ENCODE measurements at places on chromosomes 13 and 19.

DNA sequence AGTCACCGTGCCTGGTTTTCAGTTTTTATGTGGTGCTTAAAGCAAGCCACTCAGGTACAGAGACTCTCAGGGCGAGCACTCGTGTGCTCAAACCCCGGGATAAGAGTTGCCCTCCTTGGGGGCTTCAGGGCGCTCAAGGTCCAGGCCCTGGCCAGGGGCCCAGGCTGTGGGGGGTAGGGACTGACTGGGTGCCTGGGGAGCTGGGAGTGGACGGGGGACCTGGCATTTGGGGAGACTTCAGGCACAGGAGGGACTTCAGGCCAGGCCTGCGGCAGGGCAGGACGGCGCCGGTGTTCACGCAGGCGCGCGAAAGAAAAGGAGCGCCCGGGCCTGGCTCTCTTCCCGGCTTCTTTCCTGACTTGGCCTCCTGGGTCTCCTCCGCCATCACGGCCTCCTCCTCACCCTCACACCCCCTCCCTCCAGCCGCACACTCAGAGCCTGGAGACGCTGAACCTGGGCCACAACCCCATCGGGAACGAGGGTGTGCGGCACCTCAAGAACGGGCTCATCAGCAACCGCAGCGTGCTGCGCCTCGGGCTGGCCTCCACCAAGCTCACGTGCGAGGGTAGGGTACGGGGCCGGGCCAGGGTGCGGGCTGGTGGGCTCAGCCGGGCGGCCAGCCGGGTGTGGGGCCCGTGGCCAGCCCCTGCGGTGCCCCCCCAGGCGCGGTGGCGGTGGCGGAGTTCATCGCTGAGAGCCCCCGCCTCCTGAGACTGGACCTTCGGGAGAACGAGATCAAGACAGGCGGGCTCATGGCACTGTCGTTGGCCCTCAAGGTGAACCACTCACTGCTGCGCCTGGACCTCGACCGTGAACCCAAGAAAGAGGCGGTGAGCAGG is 16.1 kb downstream of the NKPD1 start:
- no peak for DNase-seq

DNA sequence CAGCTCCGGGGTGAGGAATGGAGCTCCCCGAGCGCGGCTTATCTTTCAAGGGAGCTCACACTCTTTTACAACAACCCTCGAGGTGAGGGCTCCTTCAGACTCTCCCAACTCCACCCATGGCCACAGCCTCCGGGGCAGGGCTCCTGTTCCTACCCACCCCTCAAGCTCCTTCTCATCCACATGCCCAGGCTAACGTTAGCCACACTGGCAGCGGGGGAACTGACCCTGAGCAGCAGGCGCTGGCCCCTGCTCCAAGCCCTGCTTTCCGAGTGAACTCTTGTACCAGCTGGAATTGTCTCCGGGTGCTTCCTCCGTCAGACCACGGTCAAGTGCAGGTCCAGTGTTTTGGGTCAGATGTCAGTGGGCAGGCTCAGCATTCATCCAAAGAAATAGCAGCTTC is 89.4 kb downstream of the ANKRD10 start:
- no peak for DNase-seq

DNA sequence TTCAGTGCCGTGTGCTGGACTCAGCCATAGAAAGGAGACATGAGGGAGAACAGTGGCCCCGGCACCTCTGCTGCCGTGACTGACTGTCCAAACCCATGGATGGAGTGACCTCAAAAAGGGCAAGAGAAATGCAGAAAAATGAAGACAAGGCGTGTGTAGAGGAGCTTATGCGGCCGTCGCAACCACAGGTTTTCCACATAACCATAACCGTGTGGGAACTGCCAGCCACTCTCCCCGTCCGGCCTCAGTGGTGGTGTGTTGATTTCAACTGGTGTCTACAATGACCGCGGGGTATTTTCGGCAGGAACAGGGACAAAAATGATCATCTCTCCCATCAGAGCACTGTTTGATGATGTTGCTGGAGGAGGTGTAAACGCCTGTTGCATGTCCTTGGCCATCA is 42.9 kb upstream of the F7 start:
- DNase-seq = no peak

DNA sequence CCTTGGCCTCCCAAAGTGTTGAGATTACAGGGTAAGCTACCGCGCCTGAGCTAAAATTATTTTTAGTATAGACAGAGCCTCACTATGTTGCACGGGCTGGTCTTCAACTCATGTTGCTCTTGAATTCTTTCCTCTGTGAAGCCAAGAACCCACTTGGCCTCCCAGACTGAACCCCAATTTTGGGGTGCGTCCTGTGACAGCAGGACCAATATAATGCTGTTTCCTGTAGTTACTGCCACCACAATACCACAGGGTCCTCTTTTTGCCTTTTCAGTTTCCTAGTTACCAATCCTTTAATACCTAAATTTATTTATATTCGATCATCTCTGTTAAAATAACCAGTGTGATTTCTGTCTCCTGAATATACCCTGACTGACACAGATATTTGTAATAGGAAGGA is 32.9 kb downstream of the TSKS start:
- DNase-seq = no peak

GRCh38 chr19:6590258-6590826 is 608 bp downstream of the CD70 start:
- no peak for DNase-seq

- DNase-seq = peak; percentile 76
Measured at GRCh38 chr13:73708393-73708985, 425.7 kb downstream of the KLF12 start.

DNA sequence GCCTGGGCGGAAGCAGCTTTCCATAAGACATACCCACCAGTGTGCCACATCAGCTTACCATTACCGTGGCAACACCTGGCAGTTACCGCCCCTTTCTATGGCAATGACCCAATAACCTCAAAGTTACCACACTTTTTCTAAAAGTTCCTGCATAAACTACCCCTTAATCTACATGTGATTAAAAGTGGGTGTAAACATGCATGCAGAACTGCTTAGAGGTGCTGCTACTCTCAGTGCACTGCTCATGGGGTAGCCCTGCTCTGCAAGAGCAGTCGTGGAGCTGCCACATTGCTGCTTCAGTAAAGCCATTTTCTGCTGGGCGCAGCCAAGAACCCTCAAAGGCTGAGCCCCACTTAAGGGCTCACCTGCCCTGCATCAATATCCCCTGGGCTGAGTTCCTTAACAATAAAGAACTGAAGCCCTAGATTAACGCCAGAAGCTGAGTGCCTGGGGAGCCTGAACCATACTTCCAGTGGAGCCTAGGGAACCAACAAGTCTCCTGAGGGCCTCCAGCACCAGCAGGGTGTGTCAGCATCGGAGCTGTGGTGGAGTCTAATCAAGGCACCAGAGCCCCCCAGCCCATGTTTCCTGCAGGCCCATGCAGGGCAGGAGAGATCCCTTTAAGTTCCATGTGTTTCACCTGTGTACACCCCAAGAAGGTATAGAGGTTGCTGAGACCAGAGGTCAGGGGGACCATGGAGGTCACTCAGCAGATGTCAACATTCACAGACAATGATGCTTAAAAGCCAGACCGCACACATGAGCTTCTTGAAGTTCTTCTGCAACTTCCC is 1198.1 kb downstream of the UQCRFS1 start:
- DNase-seq = no peak

GRCh38 chr19:47512183-47512947 is 2.5 kb downstream of the NAPA start:
- no peak for DNase-seq

DNA sequence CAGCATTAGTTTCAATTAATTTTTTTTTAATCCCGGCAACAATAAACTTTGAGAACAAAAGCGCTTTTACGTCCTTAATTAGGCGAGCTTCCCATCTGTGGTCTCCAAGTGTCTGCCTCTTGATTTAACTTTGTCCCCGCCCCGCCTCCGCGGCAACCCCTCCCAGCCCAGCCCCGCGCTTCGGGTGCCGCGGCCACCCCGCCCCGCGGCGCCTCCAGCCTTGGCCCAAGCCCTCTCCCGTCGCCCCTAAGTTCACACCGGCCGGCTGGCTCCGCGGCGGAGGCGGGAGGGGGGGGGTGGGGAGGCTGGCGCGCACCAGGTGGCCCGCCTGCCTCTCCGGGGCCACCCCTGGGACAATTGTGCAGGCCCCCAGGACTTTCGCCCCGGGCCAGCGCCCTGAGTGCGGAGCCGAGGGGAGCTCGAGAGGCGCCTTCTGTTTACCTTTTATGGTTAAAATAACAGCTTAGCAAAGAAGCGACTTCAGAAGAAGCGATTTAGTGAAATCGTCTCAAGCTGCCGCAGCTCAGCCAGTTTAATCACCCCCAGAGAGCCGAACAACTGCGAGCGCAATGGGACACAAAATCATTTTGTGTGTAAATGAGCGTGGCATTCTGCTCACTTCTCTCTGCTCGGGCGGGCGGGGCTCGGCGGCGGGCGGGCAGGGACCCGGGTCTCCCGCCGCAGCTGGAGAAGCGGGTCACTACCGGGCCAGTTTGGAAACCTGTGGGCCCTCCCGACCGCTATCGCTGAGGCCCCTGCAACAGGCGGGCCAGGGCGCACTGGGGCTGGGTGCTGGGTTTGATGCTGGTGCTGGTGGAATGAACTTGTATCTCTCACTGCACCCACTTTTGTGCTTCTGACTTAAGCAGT is 1.4 kb downstream of the KCTD15 start:
- DNase-seq = no peak

GRCh38 chr13:67175836-67176459 is 54.2 kb downstream of the PCDH9 start:
- DNase-seq = no peak

DNA sequence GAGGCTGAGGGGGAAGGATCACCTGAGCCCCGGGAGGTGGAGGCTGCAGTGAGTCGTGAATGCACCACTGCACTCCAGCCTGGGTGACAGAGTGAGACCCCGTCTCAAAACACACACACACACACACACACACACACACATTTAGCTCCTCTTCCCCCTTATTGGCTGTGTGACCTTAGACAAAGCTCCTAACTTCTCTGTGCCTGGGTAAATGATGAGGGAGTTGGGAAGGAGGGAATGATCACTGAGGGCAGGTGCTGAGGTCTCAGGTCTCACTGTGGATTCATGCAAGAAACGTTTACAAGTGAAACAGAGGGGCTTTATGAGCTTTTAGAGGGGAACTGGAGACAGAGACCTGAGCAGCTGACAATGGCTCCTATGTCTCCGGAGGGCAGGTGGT is 16.9 kb upstream of the BCL3 start:
- DNase-seq = no peak

- DNase-seq = peak; percentile 48
Measured at GRCh38 chr13:39054112-39054511, 15.9 kb downstream of the NHLRC3 start.

DNA sequence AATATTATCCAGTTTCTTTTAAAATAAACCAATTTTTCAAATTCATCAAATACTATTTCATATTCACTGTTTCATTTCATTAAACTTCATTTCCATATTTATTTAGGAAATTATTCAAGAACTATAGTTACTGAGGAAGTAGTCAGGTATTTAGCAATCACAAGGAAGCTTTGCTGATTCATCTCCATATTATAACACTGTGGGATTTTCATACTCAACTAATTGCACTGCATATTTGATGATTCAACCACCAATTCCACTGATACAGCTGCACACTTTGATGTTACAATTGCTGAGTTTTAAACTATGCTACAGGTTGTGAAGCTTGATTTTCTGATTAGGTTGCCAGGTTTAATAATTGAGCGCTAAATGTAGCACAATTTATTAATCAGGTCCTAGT is 556.8 kb upstream of the SLITRK1 start:
- no peak for DNase-seq

DNA sequence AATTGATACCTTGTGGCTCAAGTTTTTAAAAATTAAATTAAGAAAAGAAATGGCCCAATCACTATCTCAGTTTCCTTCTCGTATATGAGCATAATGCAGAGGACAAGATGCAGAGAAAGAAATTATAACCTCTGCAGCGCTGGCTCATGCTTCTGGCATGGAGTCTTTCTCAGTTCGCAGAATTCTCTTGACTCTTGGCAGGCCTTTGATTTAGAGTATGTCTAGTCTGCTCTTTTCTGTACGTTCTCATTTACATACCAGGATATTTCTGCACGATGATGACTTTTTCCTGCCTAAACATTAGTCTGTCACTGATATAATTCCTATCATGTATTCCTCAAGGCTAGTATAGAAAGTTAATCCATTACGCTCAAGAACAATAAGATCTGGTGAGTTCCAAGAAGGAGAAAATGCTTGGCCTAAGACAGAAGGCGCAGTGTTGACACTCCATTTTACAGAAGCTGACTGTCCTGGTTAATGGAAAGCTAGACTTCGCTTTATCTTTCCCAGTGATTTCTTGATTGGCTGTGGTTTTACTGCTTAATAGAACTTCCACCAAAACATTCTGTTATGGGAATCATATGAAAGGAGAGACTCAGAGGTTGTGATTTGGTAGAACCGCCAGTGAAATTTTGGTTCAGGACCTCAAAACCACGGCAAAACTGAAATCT is 1.7 kb upstream of the SMAD9 start:
- DNase-seq = no peak

DNA sequence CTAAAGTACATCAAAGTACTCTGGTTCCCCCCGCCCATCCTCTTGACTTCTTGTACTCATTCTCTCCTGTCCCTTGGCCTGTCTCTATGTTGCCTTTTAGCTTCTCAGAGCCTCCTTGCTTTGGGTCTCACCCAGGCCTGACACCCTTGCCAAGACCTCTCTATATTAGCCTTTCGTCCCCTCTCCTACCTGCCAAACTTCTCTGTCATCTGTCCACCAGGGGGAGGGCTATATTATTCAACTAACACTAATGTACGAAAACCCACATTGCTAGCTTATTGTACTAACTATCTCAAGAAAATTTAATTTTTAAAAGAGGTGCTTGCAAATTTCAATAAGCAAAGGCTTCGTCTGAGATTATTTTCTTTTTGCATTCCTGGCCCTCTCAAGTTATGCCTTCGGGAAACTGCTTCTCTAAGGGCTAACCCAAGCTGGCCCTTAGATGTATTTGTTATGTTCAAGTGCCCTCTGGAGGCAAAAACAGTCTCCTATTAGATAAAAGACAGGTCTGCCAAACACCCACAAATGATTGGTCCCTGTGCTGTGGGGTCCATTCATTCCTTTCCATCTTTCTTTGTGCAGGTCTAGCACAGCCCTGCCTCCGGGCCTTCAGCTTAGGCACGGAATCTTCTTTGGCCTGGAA is 6.3 kb upstream of the MRPS31 start:
- DNase-seq = peak; percentile 83

GRCh38 chr13:91135968-91136367 is 211.5 kb upstream of the MIR17HG start:
- DNase-seq = no peak

DNA sequence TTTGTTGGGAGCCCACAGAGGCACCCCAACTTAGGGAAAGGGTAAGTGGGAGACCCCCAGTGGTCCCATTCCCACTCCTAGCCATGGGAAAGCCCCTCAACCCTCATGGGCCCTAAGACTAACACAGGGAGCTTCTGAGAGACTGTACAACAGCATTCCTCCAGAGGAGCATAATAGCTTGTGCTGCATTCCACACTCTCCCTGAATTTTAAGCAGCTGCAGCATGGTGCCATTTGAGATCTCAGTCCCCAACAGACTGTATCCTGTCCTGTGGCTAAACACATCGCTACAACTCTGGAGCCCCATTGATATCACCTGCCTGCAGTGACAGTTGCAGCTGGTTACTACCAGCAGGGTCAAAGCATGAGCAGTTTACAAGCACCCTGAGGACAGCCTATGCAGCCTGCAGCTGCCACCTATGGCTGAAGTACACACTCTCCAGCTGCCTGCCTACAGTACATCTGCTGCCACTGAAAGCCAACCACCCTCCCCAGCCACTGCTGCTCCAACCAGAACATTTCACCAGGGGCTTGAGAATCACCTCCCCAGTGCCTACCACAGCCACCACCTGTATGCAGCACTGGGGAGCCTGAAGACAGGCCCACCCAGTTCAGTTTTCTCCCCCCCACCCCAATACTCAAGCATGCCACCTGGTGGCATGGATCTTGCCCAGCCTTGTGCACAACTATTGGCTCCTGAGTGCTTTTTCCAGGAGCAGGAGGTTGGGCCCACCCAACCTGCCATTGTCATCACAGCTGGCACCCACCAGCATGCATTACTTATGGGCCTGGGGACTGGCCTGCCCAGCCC is 557.3 kb downstream of the GPC5 start:
- no peak for DNase-seq

Data from pons (tissue), 1 donor.